ENCODE measurements at places on chromosomes 3 and 15. TPM values are rescaled to one million over a fixed set of nuclear protein-coding genes. Genes with fewer than 3 reads are reported as not detected.

Gene PARP9
- total RNA-seq, result 16.5 TPM

GRCh38 chr15:30859091-30859874 lies 44.4 kb upstream of the FAN1 start:
- H3K27ac ChIP-seq, result no peak overlapping the region
- H3K4me1 ChIP-seq, result no peaks in the 10 kb centered on the region
- H3K27me3 ChIP-seq, result peaks cover 2% of the 10 kb centered on the region
- no peak for DNase-seq

DNA sequence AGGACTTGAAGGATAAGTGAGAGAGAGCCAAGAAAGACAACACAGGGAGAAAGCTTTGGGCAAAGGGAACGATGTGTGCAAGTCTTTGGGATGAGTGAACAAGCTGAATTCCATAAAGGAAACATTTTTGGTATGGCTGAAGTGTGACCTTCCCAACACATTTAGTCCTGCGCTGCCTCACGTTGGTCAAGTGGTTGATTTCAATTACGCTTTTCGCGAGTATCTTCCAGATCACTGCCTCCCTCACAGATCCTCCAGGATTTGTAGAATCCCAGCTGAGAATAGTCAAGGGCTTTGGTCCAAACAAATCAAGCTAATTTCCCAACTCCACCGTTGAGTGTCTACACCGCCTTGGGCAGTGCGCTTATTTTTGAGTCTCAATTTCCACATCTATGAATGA lies 338.4 kb upstream of the ADAMTS9 start:
- H3K27me3 ChIP-seq, result no peaks in the 10 kb centered on the region
- H3K36me3 ChIP-seq, result no peaks in the 10 kb centered on the region
- H3K27ac ChIP-seq, result no peak overlapping the region

Gene KBTBD8
- 1.9 TPM for total RNA-seq

Gene CELSR3
- total RNA-seq, result 9.6 TPM

Gene HGD
- not detected for total RNA-seq

- no peak overlapping the region for H3K27ac ChIP-seq
- no peaks in the 10 kb centered on the region for H3K36me3 ChIP-seq
- no peaks in the 10 kb centered on the region for H3K27me3 ChIP-seq
Measured at GRCh38 chr3:153313302-153313965, 151.4 kb downstream of the RAP2B start.

DNA sequence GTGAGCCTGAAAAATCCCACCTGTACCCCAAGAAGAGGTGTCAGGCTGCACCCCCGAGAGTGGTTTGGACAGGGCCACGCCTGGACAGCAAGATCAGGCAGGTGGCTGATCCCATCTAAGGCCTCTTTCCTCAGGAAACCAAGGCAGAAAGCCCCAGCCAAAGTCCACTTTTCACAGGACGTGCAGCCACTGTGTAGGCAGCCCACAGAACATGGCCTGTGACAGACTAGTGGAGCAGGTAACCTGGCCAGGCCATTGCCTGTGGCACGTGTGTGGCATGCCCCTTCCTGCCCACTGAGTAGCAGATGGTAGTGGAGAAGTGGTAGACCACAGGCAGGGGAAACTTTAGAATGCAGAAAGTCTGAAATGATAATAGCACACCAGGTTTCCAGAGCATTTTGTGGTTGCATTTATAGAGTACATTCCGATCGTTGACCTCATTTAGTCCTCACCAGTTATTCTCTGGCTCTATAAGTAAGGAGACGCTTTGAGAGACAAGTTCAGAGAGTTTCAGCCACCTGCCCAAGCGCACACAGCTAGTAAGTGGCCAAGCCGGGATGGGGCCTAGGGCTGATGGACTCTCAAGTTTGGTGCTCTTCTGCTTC lies 68.7 kb downstream of the AAGAB start:
- no peak overlapping the region for H3K4me3 ChIP-seq
- H3K27me3 ChIP-seq, result no peaks in the 10 kb centered on the region
- H3K4me1 ChIP-seq, result peaks cover 16% of the 10 kb centered on the region
- no peak overlapping the region for H3K27ac ChIP-seq

GRCh38 chr3:73484656-73485248 lies 140.0 kb downstream of the PDZRN3 start:
- DNase-seq, result no peak
- no peaks in the 10 kb centered on the region for H3K36me3 ChIP-seq
- no peak overlapping the region for H3K4me3 ChIP-seq
- no peaks in the 10 kb centered on the region for H3K27me3 ChIP-seq
- peaks cover 32% of the 10 kb centered on the region for H3K4me1 ChIP-seq

- no peak overlapping the region for H3K27ac ChIP-seq
- no peak overlapping the region for H3K4me3 ChIP-seq
- no peaks in the 10 kb centered on the region for H3K27me3 ChIP-seq
- H3K36me3 ChIP-seq, result no peaks in the 10 kb centered on the region
- DNase-seq, result no peak
- H3K4me1 ChIP-seq, result peaks cover 6% of the 10 kb centered on the region
Measured at GRCh38 chr3:169475978-169476698, 187.4 kb downstream of the MECOM start.

GRCh38 chr3:172726380-172726779 lies 15.5 kb upstream of the NCEH1 start:
- no peak overlapping the region for H3K27ac ChIP-seq
- H3K4me1 ChIP-seq, result no peaks in the 10 kb centered on the region
- peaks cover 5% of the 10 kb centered on the region for H3K36me3 ChIP-seq
- DNase-seq, result no peak
- H3K4me3 ChIP-seq, result no peak overlapping the region
- no peaks in the 10 kb centered on the region for H3K27me3 ChIP-seq

Measured in chondrocyte (in vitro differentiated cells).